ENCODE measurements at places on chromosomes 12 and 14.

DNA sequence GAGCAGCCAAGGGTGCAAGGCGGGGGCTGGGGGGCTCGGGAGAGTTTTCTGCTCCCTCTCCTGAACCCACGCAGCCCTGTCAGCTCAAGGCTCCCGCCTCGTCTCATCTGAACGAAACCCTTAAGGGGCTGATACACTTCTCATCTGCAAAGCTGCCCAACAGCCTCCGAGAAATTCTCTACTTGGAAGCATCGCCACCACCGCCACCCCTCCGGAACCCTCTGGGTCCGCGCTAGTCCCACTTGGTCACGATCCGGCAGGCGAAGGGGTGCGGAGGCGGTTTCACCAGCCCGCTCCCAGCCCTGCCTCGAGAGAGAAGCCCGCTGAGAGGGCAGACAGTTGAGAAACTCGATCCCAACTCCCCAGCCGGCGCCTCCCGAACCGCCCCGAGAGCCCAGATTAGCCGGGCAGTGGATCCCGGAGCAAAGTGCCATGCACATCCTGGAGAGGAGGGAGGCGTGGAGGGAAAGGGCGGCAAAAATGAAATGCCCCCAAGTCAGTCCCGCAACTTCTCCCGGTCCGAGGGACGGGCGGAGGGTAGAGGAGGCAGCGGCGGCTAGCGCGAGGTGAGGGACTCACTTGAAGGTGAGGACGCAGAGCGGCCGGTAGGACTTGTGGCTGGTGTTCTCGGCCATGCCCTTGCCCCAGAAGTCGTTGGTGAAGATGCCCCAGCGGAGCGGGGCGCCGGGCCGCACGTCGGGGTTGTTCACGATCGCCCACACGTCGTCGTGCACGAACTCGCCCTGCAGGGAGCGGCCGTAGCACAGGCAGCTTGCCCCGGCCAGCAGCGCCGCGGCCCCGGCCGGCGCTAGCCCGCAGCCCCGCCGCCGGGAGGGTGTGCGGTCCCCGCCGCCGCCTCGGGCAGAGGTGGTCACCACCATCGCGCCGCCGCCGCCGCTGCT lies 620 bp downstream of the TMTC1 start:
- no peak for DNase-seq

GRCh38 chr12:83318386-83319098 lies 631.8 kb downstream of the TMTC2 start:
- no peak for DNase-seq

- DNase-seq = no peak
Measured at GRCh38 chr12:124006846-124007713, 34.1 kb downstream of the ZNF664 start.

DNA sequence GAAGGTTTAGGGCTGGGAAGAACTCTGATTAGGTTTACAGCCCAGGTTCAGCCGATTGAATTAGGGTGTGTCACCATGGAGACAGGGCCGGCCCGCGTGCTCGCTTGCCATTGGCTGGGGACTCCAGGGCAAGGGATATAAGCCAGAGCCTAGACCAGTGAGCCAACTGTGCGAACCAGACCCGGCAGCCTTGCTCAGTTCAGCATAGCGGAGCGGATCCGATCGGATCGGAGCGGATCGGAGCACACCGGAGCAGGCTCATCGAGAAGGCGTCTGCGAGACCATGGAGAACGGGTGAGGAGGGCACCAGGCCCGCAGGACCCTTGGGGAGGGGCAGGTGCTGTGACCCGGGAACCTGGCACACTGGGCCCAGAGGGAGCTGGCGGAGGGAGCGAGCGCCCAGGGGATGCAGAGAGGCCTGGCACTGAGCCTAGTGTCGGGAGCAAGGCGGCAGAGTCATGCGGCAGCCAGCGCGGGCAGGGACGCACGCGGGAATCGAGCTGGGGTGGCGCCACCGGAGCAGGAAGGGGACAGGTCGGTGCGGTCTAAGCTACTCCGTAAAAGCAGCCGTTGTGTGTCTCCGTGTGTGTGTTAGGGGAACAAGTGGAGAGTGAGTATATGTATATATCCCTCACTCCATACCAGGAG lies at the start of gene PNP:
TSS of gene PNP (plus strand) at position 165 of the 648 bp plus-strand sequence. CDS start at position 284, 119 bp downstream.
- DNase-seq = peak; percentile 91

- DNase-seq = no peak
Measured at GRCh38 chr14:20661197-20661596, 19.7 kb upstream of the OR6S1 start.

DNA sequence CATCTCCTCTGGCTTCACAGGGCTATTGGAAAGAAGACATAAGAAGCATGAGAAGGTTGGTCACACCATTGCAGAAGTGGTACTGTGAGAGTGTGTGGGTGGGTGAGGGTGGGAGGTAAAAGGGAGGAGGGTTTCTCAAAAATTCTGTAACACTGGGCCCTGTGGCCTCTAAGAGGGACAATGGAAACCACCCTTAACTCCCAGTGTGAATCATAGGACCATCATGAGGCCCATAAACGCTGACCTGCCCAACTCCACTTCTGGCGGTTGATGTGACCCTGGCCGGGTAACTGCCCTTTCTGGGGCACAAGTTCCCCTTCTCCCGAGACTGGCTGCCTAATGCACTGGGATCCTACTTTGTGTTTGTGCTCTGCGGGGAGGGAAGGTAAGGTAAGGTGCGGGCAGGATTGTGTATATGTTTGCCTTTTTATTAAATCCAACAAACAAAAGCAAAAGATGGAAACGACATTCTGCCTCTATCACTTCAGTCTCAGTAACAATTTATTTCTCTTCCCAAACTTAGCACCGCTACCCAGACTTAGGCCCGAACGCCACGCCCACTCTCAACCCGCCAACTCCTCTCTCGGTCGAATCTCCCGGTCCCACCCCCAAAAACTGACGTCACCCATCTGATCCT lies 551 bp downstream of the METTL1 start:
- DNase-seq = peak; percentile 81

DNA sequence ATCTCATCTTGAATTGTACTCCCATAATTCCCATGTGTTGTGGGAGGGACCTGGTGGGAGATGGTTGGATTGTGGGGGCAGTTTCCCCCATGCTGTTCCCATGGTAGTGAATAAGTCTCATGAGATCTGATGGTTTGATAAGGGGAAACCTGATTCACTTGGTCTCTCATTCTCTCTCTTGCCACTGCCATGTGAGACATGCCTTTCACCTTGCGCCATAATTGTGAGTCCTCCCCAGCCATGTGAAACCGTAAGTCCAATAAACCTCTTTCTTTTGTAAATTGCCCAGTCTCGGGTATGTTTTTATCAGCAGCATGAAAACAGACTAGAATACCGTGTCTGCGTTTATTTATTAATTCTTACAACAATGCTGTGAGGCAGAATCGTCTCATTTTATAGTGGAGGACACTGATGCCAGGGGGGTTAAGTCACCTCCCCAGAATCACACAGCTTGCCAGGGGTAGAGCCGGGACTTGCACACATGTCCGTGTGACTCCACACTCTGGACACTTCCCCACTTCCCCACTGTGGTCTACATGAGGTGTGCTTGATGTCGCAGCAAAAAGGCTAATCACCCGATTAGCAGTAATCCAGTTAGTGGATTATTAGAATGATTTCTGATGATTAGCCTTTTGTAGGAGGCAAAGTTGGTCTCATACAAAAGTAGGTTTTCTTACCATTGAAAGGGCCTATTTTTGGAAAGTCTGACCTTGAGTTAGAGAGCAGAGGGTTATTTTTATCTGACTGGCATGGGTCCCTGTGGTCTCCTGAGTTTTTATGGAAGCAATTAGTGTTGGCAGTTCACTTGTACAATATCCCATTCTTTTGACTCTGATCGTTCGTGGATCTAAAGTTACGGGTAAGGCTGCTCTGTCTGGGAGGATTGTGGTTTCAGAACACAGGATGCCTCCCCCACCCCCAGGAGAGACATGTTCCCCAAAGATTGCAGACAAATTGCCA lies 47.4 kb upstream of the BCL7A start:
- DNase-seq = no peak

GRCh38 chr12:49515266-49515665 lies 23.6 kb upstream of the KCNH3 start:
- no peak for DNase-seq

DNA sequence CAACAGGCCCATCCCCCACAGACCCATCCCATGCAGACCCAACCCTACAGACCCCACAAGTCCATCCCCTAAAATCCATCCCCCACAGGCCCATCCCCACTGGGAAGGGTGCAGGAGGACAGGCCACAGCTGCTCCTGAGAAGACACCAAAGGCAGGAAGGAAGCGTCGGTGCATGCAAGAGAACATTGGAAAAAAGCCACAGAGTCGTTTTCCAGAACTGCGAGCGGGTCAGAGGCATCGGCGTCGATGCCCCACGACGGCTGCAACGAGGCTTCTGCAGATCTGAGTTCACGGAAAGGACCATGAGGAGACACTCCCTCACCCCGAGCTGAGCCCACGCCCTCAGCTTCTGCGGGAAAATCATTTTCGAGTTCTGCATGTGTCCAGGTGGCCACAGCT lies 59.6 kb upstream of the GALNT9 start:
- DNase-seq = no peak

DNA sequence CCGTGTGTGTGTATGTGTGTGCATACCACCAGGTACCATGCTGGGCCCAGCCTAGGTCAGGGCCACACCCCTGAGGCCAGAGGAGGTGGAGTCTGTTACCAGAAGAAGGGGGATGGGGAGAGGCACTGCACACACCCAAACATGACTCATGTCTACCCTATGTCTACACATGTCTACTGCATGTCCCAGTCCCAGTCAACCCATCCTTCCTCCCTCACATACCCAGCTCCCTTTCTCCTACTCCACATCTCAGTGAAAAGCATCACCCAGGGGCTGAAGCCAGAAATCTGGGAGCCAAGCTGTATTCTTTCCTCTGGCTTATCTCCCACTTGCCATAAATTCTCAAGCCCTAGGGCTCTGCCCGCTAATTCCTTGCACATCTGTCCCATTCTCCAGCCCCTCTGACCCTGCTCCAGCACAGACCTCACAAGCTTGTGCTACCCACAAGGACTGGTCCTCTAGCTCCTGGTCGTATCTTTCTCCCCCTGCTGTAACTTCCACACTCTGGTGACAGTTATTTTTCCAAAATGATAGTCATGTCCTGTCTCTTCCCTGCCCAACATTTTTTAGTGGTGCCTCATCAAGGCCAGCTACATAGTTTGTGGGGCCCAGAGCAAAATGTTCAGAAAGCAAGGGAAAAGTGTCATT lies 18.0 kb upstream of the APPL2 start:
- DNase-seq = no peak

DNA sequence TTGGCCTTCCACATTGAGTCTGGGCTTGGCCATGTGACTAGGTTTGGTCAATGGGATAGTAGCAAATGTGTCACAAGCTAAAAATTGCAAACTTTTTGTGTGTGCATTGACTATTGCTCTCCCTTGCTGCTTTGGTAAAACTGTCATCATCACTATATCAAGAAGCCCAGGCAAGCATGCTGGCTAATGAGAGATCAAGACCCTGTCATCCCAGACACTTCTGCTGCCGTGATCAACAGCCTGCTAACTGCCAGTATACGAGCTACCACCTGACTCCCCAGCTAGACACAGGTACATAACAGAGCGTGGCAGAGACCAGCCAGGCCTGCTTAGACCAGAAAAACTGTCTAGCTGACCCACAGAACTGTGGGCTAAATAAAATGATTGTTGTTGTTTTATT lies 456.7 kb upstream of the DCN start:
- DNase-seq = no peak

GRCh38 chr12:77687321-77687720 lies 143.4 kb upstream of the NAV3 start:
- no peak for DNase-seq

- no peak for DNase-seq
Measured at GRCh38 chr12:40098406-40099145, 7.3 kb downstream of the SLC2A13 start.
